A549 treated with DMSO at 1 μM for 4 hours (cell line): ENCODE measurements at places on chromosomes 3 and 15. TPM values are rescaled to one million over a fixed set of nuclear protein-coding genes. Genes with fewer than 3 reads are reported as not detected.

The GOLGA8N gene
- total RNA-seq: 0.94 to 1.7 TPM (median 1.4 TPM) in 5 replicates

The OR5K2 gene
- total RNA-seq: not detected in 5 replicates

The HDC gene
- 0.06 to 0.14 TPM (median 0.14 TPM) in 3 of 5 replicates, not detected in the others for total RNA-seq

The STRIT1 gene
- not detected in 5 replicates for total RNA-seq

The SEMA5B gene
- total RNA-seq: 0.16 to 1.1 TPM (median 0.26 TPM) in 5 replicates
